ENCODE measurements at places on chromosomes 1 and 21. TPM values are rescaled to one million over a fixed set of nuclear protein-coding genes. Genes with fewer than 3 reads are reported as not detected.

GRCh38 chr1:232507571-232507970 lies 122.4 kb downstream of the SIPA1L2 start:
- no peak for DNase-seq

PPIH gene
- polyA plus RNA-seq: 40.0 TPM

PLA2G2F gene
- polyA plus RNA-seq: not detected

- DNase-seq: no peak
Observed at GRCh38 chr1:3336641-3337630, 117.5 kb upstream of the ARHGEF16 start.

GRCh38 chr21:14725219-14725618 lies 179.1 kb upstream of the SAMSN1 start:
- no peak for DNase-seq

ADGRL4 gene
- 140 TPM for polyA plus RNA-seq

ANGPTL1 gene
- 0.15 TPM for polyA plus RNA-seq

DNA sequence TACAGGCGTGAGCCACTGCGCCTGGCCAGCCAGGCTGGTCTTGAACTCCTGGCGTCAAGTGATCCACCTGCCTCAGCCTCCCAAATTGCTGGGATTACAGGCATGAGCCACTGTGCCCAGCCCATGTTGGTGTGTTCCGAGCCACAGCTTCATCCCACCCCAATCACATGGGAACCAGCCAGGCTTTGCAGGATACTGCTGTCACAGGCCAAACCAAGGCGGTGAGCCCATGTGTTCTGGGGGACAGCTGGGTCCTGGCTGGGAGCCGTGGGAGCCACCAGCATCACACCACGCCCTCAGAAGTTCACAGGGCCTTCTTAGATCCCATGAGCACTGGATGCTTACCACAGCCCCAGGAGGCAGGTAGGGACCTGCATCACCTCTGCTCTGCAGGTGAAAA lies 56.9 kb downstream of the DHRS3 start:
- no peak for DNase-seq

GRCh38 chr1:168408884-168409283 lies 128.2 kb downstream of the TBX19 start:
- no peak for DNase-seq

- no peak for DNase-seq
Observed at GRCh38 chr1:191971447-191971846, 186.8 kb upstream of the RGS18 start.

DNA sequence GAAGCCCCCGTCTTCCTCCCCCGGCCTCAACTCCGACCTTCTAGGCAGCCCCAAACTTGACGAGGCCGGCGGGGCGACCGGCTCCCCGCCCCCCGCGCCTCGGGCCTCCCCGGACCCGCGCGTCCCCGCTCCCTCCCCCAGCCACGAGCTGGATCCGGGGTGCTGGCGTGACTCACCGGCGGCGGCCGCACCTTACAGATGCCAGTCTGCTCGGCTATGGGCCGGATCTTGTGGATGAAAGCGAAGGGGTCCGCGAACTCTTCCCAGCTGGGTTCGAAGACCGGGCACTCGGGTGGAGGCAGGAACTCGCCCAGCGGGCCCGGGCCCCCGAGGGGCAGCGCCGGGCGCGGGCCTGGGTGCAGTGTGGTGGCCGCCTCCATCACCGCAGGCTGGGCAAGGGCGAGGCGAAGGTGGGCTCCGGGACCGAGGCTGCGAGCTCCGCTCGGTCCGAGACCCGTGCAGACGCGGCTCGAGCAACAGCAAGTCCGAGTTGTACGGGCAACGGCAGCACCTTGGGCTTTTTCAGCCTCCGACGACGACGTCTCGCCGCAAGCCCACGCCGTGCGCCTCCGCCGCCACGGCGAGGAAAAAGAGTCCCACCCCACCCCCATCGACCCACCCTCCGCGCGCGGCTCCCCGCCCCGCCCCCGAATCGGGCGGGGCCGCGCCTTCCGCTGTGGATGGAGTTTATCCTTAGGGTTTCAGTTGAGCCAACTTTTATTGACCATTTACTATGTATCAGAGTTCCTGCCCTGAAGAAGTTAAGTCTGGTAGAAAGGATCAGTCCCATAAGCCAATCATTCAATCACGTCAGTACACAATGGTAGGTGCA lies at the start of gene KDM5B:
Gene KDM5B, minus strand, starts transcription at position 496 of the 832 bp plus-strand sequence. Its CDS starts 116 bp downstream, at position 380.
- DNase-seq: peak; percentile 59

FNBP1L gene
- polyA plus RNA-seq: 23.3 TPM

FAM163A gene
- polyA plus RNA-seq: not detected

GRCh38 chr1:97123717-97124431 lies 402.3 kb downstream of the PTBP2 start:
- DNase-seq: no peak

DNA sequence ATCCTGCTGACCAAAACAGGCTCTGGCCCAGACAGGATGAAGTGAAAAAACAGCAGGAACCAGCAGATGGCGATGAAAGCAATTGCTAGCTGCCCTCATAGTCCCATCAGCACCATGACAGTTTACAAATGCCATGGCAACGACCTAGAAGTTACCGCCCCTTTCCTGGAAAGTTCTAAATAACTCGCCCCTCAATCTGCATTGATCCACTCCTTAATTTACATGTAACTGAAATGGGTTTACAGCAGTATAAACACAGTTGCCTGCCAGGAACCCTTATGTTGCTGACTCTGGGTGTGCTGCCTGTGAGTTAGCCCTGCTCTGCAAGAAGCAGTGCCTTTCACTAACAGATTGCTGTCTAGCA lies 65.5 kb upstream of the CR1L start:
- peak; percentile 70 for DNase-seq

DNA sequence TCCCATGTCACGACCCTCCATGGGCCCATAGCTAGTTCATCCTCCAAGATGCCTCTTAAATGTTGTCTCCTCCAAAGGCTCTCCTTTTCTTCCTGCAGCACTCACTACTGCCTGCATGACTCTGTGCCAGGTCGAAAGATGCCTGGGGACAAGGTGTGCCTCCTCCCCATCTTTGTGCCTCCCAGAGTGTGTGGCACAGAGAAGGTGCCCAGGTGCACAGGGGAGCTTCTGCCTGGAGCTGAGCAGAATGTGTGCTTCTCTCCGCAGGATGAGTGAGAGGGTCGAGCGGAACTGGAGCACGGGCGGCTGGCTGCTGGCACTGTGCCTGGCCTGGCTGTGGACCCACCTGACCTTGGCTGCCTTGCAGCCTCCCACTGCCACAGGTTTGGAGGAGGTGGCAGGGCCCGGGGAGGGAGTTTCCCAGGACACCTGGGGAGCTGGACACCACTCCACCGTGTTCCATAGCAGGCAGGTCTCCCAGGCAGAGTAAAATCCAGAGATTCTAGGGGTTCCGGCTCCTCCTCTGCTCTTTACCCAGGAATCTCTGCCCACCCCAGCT lies 6.9 kb upstream of the PPM1J start:
- DNase-seq: no peak

FHAD1 gene
- 0.04 TPM for polyA plus RNA-seq

SLC1A7 gene
- polyA plus RNA-seq: not detected

LRRIQ3 gene
- 0.16 TPM for polyA plus RNA-seq
